ENCODE measurements at places on chromosomes 4 and X.

DNA sequence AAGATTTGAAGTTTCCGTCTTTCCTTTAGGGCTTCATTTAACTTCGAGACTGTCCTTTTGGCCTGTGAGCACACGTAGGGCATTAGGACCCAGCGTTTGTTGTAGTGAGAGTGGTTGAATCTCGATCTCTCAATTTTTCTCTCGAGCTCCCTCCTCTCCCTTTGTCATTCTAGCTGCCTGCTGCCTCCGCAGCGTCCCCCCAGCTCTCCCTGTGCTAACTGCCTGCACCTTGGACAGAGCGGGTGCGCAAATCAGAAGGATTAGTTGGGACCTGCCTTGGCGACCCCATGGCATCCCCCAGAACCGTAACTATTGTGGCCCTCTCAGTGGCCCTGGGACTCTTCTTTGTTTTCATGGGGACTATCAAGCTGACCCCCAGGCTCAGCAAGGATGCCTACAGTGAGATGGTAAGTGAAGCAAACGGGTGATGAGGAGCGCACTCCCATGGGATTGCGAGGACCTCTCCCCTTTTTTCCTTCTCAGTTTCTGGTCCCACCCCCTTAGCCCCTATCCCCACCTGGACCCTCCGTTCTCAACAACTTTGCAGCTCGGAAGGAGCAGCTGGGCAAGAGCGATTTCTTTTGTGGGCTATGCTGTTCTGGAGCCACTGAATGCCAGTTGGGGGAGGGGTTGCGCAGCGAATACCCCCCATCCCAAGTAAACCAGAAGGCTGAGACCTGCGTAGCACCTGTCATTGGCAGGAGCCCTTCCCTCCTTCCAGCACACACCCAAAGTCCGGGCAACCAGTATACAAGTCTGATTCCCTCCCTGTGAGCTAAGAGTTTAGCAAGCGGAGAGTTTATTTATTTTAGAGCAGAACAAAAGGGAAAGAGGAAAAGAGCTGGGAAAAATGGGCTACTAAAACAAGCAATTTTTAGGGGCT is at the start of gene TMEM35A:
Gene TMEM35A, plus strand, starts transcription at position 164 of the 883 bp plus-strand sequence. Its CDS starts 124 bp downstream, at position 288.
- DNase-seq, result no peak

DNA sequence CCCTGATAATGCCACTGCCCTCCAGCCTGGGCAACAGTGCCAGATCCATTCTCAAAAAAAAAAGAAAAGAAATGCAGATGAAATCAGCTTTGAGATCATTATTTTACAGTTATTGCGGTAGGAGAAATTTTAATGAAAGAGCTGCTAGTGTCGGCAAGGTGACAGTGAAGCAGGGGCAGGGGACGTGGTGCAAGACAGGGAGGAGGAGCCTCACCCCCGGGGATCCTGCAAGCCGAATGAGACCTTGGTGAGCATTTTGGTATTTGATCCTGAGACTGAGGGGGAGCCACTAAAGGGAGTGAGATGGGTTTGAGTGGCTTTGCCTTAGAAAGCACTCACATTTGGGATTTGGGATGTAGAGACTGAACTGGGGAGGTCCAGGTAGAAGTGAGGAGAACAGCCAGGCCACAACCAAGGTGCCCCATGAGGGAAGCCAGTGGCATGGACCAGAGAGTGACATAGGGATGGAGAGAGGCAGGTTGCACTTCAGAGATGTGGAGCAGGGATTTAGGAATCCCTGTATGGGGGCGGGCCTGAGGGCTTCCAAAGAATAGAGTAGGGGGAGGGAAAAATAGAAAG is 23.6 kb downstream of the RBM10 start:
- no peak for DNase-seq

GRCh38 chr4:17310269-17310652 is 201.6 kb downstream of the QDPR start:
- DNase-seq, result no peak

DNA sequence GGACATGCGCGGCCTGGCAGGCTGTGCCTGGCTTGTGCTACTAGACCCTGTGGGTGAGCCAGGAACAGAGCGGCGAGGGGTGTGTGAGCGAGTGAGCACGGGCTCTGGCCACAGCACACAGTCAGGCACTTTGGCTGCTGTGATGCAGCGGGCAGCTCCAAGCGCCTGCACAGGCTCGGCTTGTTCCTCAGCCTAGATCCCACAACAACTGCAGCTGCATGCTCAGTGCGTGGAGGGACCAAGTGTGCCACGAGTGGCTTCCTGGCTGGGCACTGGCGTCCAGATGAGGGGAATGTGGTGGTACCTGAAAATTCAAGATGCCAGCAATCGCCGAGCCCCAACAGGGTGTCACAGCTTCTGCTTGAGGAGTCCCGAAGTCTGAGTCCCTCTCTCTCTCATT is 1056.6 kb downstream of the RAPGEF2 start:
- no peak for DNase-seq

All from GM12892 (cell line).